Hypothalamus (tissue), 51 donors: ENCODE measurements at places on chromosomes 7 and 10.

- no peak for DNase-seq
Observed at GRCh38 chr10:133267829-133268228, 8.8 kb downstream of the ADAM8 start.

- DNase-seq: no peak
Observed at GRCh38 chr10:112434988-112435619, 11.6 kb downstream of the ZDHHC6 start.

DNA sequence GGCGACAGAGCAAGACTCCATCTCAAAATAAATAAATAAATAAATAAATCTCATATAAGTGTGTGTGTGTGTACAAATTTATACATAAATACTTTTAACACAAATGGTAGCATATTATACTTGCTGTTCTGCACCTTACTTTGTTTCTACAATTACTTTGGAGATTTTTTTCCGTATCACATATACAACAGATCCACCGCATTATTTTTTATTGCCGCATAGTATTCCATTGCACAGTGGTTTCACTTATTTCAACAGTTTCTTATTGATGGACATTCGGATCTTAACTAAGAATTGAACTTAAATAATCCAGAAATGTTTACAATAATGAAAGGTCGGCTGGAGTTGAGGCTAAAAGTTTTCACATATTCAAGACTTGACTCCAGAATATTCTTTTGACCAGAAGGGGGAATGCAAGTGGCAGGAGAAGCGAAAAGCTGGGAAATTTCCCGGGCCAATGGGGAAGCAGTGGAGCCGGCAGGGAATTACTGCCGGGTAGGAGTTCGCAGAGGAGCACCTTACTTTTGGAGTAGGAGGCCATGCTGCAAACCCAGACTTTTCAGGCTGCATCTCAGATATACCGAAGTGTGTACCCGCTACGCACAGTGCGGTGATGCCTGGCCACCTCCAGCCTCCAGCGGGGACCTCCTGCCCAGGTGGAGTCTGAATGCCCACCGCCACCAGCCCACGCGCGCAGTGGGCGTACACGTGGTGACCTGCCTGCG, 415 bp upstream of the CNNM1 start:
- DNase-seq: no peak

- DNase-seq: no peak
Observed at GRCh38 chr10:110372656-110373055, 67.9 kb upstream of the SMNDC1 start.

- DNase-seq: no peak
Observed at GRCh38 chr10:44954042-44954441, 5.6 kb upstream of the RASSF4 start.
